ENCODE measurements at places on chromosomes 3 and 15. TPM values are rescaled to one million over a fixed set of nuclear protein-coding genes. Genes with fewer than 3 reads are reported as not detected.

GRCh38 chr3:28590216-28590615, 241.6 kb upstream of the AZI2 start:
- no peak for DNase-seq

DNA sequence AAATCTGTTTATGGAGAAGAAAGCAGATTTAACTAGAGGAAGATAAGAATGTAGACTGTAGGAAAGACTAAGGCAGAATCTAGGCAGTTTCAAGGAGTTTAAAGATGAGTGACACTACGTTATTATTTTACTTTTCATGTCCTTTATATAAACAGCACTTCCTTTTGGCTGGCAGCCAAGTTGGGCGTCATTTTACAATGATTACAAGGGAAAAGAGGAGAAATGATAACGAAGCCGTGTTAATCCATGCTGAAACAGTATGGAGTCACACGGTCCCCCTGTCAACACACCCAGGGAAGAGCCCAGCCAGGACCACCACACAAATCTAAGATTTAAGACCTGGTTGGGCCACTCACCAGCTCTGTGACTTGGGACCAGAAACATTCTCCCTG, 83.7 kb upstream of the NEO1 start:
- no peak for DNase-seq

The BCL2A1 gene
- not detected for total RNA-seq

DNA sequence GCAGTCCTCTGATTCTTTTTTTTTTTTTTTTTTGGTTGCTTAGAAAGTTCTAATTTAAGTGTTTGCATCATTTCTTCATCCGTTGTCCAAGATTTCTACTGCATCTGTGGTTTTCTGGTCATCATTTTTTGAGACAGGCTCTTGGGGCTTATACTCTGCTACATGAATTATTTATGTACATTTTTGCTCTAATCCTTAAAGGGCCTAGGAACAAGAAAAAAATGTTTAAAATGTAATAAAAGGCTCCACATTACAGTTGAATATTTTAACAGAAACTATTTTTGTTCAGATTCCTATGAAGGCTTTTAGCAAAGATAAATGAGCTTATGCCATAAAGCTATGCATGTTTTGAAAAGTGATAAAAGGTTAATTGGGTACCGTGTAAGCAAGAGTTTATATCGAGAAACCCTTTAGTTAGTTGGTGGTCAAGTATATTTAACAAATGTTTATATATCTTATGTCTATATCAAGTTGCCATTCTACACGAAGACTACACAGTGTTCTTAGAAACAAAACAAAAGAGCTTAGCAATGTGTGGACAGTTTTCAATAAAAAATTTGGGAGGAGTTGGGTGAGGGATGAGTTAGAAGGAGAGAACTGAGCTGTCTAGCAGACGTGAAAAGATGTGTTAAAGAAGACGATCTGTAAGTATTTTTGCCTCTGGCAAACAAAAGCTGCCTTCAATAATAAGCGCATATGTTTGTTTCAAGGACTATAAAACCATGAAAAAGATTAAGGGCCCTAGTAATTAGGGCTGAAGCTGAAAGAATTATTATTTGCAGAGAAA, 563.6 kb upstream of the NAALADL2 start:
- no peak for DNase-seq

The TRPM7 gene
- 32.4 TPM for total RNA-seq

The TM4SF4 gene
- not detected for total RNA-seq

The TGFBR2 gene
- total RNA-seq: 7.4 TPM

DNA sequence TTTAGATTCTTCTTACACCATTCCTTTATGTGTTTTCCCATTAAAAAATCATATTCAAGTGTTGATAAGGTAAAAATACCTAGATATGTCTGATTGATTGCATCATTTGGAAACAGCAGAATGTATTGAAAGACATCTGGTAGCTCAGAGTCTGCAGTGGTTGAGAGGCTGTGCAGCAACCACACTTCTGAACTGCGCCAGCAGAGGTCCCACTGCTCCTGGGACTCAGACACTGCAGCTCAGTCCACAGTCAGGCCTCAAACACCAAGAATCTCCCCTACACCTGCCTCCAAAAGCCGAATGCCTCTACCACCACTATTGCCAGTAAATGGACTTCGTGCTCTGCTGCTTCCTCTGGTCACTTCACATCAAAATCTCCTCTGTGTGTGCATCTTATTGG, 176.9 kb upstream of the LMCD1 start:
- DNase-seq: no peak

DNA sequence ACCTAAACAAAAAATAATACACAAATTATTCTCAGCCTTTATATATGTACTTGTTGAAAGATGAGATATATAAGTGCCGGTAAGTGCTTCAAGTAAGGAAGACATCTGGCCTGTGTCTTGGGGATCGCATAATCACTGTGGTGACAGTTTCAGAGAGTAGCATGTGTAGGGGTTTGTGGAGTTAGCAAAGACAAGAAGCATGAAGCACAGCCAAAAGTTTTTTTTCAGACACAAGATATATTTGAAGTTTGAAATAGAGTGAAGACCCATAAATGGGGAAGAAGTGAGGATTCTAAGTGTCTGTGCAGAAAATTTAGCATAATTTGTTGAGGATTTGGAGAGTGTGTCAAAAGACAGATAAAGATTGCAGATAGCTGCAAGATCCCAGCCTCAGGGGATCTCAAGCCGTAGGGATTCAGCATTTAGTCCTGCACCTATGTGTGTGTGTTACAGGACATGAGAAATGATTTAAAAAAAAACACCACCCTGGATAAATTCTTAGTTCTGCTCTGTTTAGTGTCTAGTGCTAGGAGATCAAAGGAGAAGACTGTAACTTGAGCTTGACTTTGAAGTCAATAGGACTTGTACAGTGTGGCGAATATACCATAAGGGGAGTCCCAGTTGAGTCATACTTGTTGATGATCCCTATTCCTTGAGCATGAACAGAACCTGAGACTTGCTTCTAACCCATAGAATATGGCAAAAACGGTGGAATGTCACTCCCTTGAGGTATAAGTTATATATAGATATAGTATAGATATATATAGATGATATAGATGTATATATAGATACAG, 123.9 kb upstream of the GRM7 start:
- no peak for DNase-seq
